ENCODE measurements at places on chromosomes 1 and 21. TPM values are rescaled to one million over a fixed set of nuclear protein-coding genes. Genes with fewer than 3 reads are reported as not detected.

NDUFS2 gene
- total RNA-seq: 82.0 TPM

SPRR2G gene
- total RNA-seq: not detected

CFHR3 gene
- total RNA-seq: 0.42 TPM

DNA sequence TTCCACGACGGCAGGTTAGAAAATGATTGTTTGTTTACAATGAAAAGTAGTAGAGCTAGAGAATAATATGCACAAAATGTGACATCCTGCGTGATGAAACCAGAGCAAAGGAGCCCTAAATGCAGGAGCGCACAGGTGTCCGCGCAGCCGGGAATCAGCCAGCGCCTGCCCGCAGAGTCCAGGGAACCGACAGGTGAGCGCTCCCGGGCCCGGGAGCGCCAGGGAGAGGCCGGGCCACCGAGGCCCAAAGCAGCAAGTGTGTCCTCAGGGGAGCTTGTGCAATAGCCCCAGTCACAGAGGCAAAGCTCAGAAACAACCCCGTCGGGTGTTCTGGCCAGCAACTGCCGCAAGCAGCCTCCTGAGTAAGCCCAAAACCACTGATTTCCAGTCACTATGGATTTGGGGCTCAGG lies 789 bp upstream of the GALE start:
- DNase-seq: no peak

DNA sequence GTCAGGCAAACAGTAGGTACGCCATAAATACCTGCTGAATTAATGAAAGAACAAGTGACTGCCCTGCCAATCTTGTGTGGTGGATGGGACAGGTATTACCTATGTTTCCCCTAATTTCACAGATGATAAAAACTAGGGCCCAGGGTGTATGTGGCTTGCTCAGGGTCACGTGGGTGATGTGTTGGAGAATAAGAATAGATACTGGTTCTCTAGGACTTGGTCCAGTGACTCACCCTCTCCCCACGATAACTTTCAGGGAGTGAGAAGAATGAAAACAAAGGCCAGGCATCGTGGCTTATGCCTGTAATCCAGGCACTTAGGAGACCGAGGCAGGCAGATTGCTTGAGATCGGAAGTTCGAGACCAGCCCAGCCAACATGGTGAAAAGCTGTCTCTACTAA lies 26.7 kb downstream of the SLC26A9 start:
- peak; percentile 34 for DNase-seq

DNA sequence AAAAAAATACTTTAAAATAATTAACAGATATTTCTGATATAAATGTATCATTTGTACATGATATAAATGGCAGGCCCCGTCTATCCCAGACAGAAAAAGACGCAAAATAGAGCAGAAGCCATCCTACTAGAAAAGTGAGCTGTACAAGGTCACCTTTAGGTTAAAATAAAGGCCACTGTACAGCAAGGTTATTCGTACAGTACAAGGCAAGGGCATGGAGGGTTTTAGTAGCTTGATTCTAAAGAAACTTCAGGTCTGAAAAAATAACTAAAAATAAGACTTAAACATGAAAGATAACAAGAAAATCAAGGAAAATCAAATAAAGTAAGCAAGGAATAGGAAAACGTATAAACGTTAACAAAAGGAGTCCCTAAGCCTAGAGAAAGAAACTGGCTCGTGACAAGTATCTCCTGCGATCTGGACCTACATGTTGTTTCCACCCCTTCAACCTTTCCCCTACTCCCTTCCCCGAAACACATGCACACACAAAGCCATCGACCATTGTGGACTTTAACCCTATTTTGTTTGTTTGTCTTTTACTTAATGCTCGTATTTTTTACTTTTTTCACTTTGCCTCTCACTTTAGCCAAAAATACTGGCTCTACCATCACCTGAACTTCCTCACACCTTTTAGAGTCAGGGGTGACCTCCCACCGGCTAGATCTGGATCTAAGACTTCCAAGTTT lies 26.5 kb upstream of the SLC30A10 start:
- no peak for DNase-seq

- no peak for DNase-seq
Observed at GRCh38 chr1:42279055-42279454, 56.0 kb downstream of the FOXJ3 start.

- DNase-seq: no peak
Observed at GRCh38 chr1:238474263-238474662, 583.5 kb upstream of the ZP4 start.

GRCh38 chr1:177010211-177010825 lies 154.2 kb downstream of the ASTN1 start:
- DNase-seq: no peak
